ENCODE measurements at places on chromosomes 3 and 15.

DNA sequence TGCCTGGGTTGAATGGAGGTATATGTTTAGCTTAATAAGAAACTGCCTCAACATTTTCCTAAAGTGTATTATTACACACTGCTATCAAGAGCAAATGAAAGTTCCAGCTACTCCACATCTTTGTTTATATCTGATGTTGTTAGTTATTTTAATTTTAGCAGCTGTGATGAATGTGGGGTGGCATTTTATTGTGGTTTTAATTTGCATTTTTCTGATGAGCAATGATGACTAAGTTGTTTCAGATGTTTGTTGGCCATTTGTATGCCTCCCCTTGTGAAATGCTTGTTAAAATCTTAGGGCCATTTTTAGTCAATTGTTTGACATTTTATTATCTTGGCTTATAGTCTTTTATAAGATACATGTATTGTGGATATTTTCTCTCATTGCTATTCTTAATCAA is 260.4 kb upstream of the SLCO3A1 start:
- DNase-seq = no peak

GRCh38 chr3:3586843-3587646 is 212.2 kb upstream of the LRRN1 start:
- no peak for DNase-seq

- DNase-seq = peak; percentile 22
These were observed 751.7 kb upstream of the GOLIM4 start for GRCh38 chr3:168847291-168847883.

GRCh38 chr3:128253150-128253549 is 99.9 kb downstream of the EEFSEC start:
- DNase-seq = no peak

GRCh38 chr3:14774431-14774830 is 44.3 kb upstream of the FGD5 start:
- no peak for DNase-seq

DNA sequence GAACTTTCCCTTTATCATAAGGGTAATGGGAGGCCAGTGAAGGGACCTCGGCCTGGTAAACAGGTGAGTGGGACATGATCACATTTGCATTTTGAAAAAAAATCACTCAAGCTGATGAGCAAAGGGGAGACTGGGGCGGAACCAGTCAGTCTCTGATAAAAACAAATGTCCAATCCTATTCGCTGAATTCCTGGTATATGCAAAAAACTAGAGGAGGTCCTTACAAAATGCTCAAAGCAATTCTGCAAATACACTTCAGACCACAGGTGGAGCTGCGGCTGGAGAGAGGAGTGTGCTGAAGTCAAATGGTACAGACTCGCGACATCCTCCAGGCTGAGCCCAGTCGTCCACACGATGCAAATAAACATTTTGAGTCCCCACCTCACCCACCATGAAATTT is 166.7 kb downstream of the FOXP1 start:
- DNase-seq = no peak

GRCh38 chr15:86555939-86556338 is 476.3 kb downstream of the AGBL1 start:
- DNase-seq = no peak
